ENCODE measurements at places on chromosomes 11 and 22.

DNA sequence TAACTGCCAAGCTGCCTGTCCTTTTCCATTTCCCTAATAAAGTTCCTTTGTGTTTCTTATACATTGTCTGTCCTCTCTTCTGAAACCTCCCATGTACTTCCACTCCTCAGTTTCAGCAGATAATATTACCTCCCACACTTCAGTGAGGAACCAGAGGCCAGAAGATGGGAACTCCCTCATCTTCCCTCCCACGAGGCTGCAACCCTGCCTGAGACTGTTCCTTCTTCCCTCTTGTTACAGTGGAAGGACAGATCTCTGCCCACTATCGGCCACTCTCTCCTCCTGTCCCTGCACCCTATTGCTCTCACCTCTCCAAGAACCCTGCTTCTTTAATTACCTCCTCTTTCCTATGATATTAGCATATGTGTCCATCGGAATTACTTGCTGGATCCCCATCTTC lies 38.1 kb upstream of the SWAP70 start:
- no peak for DNase-seq

GRCh38 chr11:111559800-111560464 lies 19.4 kb downstream of the LAYN start:
- no peak for DNase-seq

- no peak for DNase-seq
These were observed 64.0 kb downstream of the ANO5 start for GRCh38 chr11:22256876-22257275.

DNA sequence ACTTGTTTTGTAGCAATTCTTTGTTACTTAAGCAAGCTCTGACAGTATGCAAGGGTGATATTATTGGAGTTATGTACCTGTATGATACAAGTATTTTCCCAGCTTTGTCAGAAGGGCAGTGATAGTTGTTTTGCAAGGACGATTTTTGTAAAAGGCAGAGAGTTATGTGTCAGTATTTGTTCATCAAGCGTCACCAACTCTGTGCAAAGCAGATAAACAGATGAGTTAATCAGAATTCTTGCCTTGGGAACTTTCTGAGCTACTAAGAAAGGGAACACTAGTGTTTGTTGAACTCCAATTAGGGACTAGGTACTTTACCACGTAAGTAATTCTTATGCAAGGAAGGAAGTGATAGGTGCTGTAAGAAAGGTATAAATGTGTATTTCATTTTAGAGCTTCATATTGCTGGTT lies 1.4 kb downstream of the USP47 start:
- DNase-seq: no peak

DNA sequence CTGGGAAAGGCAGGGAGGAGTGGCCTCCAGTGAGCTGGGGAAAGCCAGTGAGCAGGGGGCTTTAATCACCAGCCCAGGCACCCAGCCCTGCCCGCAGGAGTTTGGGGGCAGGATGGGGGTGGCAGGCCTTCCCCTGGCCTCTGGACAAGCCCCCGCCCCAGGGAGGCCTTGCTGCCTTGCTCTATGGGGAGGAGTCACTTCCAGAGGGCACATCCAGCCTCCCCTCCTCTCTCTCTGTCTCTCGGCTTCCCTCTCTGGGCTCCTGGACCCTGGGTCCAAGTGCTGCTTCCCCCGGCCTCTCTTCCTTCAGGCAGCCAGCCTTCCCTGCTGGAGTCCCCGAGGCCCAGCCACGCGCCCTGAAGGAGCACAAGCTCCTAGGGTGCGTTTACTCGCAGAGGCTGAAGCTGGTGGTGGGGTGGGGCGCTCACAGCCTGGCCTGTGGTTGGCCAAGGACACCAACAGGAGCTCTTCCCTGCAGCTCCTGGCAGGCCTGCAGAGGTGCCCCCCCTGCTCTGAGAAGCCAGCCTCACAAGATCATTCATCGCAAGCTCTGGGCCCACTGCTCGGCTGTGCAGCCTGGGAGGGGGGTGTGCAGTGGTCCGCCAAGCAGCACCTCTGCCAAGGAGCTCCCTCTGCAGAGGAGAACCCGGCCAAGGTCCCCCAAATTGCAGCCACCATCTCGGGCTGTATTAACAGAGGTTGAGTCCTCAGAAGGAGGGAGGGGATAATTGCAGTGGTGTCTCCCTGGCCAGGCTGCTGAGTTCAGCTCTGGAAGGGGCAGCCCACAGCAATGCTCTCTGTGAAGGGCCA lies 25.4 kb downstream of the OSBPL5 start:
- DNase-seq: no peak
